ENCODE measurements at places on chromosomes 1 and 21. TPM values are rescaled to one million over a fixed set of nuclear protein-coding genes. Genes with fewer than 3 reads are reported as not detected.

The ADAMTS1 gene
- total RNA-seq: 0.06 TPM

The S100A1 gene
- total RNA-seq: 0.15 TPM

The TSACC gene
- total RNA-seq: 2.8 TPM

The ADAMTSL4 gene
- total RNA-seq: 3.4 TPM

The RHD gene
- not detected for total RNA-seq

The FAAP20 gene
- total RNA-seq: 50.0 TPM

The SPATA21 gene
- 0.17 TPM for total RNA-seq

The LIN28A gene
- total RNA-seq: not detected

The HHIPL2 gene
- total RNA-seq: 10.4 TPM

The GJA9 gene
- total RNA-seq: 0.08 TPM

The GJA4 gene
- total RNA-seq: not detected

The C1orf226 gene
- 0.73 TPM for total RNA-seq

The CDCA8 gene
- 49.0 TPM for total RNA-seq

The SPRR4 gene
- not detected for total RNA-seq

The AGT gene
- total RNA-seq: 0.14 TPM

The E2F2 gene
- 3.4 TPM for total RNA-seq

The PTGS2 gene
- 10.0 TPM for total RNA-seq

The SERTAD4 gene
- total RNA-seq: 1.4 TPM

Data from A549 treated with DMSO at 1 μM for 4 hours (cell line).